Activated CD8-positive, alpha-beta T cell treated with anti-CD3 and anti-CD28 coated beads, Interleukin-2, amount 10 ng/mL, durations not matched to agents 7 days and 5 days (primary cell): ENCODE measurements at places on chromosomes 3 and 15.

- no peak for DNase-seq
Observed at GRCh38 chr3:177724020-177724638, 526.8 kb upstream of the TBL1XR1 start.

GRCh38 chr15:44435893-44436667 is 8.7 kb downstream of the CTDSPL2 start:
- no peak for DNase-seq

DNA sequence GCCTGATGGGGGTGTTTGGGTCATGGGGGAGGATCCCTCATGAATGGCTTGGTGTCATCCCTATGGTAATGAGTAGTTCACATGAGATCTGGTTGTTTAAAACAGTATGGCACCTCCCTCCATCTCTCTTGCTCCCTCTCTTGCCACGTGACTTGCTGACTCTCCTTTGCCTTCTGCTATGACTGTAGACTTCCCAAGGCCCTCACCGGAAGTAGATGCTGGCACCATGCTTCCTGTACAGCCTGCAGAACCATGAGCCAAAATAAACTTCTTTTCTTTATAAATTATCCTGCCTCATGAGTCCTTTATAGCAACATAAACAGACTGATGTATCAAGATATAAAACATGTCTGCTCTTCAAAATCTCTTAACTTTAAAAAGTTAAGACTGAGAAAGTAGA is 96.1 kb downstream of the TFDP2 start:
- DNase-seq = no peak

DNA sequence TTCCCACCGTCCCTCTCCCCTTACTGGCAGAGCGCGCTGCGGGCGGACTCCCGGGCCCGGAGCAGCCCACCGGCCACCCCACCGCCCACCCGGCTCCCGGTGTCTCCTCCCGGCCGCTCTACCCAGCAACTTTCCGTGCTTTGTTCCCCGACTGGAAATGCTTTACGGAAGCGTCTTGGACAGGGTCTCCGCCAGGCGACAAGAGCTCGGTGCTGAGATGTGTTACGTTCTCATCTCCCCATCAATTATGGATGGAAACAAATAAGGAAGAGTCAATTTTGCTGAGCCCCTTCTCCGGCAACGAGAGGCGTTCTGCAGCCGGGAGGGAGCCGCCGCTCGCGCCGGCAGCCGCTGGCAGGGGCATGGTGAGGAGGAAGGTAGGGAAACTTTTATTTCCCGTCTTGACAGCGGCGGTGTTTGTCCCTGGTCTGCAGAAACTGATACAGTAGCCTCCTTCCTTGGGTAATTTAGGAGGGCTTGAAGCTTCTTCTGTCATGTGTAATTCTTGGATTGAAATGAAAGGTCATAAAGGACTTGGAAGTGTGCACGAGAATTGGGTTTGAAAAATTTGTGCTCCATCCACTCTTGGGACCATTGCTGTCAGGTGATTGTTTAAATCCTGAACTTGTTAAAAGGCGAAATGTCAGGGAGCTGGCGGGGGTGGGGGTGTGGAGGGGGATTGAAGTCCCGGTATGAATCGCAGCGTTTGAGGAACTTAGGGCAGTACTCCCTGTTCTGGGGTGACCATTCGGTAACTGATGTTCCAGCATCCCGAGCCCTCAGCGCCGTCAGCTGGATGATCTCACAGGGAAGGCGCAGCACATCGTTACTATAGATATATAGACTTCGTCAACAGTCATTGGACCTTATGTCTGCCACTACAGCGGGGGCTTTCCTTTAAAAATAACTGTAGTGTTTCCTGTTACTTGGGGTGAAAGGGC is 1.5 kb downstream of the SEMA6D start:
- DNase-seq = no peak

GRCh38 chr3:98776140-98776493 is 13.0 kb downstream of the ST3GAL6 start:
- no peak for DNase-seq
